ENCODE measurements at places on chromosomes 6 and 20. TPM values are rescaled to one million over a fixed set of nuclear protein-coding genes. Genes with fewer than 3 reads are reported as not detected.

Gene BPIFA1
- not detected for total RNA-seq

Gene HTR1E
- total RNA-seq: not detected

Gene MRPS18A
- total RNA-seq: 40.8 TPM

- no peak for DNase-seq
Measured at GRCh38 chr6:51986864-51987263, 100.5 kb downstream of the PKHD1 start.

GRCh38 chr20:23290761-23291574, 59.6 kb upstream of the NXT1 start:
- DNase-seq: no peak

Gene AURKA
- total RNA-seq: 17.9 TPM

- DNase-seq: no peak
Measured at GRCh38 chr20:60219984-60220562, 261.9 kb downstream of the CDH26 start.

DNA sequence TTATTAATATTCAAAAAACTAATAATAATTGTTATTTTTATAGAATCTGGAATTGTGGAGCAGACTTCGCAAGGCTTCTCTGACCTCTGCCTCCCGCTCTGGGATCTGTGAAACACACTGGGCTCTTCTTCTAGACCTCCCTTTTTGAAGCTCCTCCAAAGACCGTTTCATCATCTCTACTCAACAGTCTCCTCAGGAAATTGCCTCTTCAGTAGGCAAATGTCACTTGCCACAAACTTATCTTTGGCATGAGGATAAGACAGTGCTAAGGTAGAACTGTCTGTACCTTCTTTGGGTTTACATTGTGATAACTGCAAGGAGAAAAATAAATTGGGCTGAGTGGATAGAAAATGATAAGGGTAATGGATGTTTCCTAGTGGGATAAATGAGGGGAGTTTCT, 2.3 kb upstream of the MAS1L start:
- no peak for DNase-seq

GRCh38 chr6:34912715-34913464, 23.8 kb downstream of the ANKS1A start:
- peak; percentile 79 for DNase-seq

DNA sequence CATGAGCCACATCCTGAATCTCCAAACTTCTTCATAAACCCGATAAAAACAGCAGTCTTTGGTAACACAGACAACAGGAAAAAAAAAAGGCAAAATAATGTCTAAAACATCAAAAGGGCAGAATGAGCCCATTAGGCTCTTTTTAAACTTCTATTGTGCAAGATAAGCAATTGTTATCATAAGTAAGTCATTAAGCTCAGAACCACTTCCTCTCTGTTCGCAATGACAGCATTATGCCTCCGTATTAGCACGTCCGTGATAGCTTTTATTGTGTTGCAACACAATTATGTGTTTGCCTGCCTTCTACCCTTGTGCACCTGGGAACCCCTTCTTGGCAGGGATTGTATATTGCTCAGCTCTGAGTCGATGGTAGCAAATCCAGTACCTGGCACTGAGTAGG, 147.1 kb downstream of the LRFN2 start:
- DNase-seq: peak; percentile 2

GRCh38 chr6:130997061-130997753, 65.8 kb downstream of the EPB41L2 start:
- DNase-seq: no peak
